Right renal pelvis (tissue), 4 donors: ENCODE measurements at places on chromosomes 2 and 18.

GRCh38 chr2:177909962-177910361 is 162.6 kb downstream of the PDE11A start:
- DNase-seq = no peak

DNA sequence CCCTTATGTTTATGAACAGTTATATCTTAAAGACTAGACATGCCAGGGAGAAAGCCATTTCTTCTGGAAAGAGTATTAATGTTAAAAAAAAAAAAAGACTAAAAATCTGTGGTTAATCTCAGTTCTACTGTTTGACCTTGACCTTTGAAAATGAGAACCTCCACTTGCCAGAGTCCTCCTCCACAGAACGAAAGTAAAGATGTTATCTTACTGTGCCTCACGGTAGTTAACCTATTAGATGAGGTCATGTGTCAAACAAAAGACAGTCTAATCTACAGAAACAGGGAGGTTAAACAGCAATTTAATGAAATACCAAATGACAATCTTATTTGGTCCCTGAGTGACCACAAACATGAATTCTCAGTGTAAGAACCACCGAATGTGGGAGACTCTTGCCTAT is 51.2 kb downstream of the SLC14A2 start:
- DNase-seq = no peak

DNA sequence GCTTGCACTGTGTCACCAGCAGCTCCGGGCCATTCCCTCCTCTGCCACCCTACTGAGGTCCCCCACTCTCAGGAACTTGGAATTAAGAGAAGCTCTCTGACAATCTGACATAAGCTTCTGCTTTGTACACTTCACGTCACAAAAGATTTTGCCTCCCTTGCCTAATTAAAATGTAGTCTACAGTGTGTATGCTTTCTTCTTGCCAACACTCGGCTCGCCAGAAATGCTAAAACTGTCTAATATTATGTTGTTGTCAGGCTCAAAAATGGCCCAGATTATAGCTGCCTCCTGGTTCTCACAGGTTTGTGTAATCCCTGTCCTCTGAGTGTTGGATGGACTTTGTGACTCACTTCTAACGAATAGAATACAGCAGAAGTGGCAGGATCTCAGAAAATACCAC is 474.7 kb downstream of the MBD2 start:
- DNase-seq = no peak

DNA sequence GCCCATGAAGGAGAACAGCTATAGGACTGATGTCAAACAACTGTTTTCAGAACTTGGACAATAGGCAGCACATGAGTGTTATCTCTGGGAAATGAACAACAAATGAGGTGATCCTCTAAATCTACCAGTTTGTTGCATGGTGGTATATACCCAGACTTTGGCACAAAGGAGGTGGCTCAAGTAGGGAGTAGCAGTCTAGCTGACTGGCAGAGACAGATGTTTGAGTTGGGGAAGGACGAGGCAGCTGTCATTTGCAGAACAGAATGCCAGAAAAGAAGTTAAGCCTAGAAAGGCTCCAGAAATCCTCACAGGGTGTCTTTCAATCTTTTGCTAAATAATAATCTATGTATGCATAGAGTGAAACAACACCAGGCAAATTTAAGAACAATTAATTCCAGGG is 47.4 kb downstream of the RPE start:
- DNase-seq = no peak

DNA sequence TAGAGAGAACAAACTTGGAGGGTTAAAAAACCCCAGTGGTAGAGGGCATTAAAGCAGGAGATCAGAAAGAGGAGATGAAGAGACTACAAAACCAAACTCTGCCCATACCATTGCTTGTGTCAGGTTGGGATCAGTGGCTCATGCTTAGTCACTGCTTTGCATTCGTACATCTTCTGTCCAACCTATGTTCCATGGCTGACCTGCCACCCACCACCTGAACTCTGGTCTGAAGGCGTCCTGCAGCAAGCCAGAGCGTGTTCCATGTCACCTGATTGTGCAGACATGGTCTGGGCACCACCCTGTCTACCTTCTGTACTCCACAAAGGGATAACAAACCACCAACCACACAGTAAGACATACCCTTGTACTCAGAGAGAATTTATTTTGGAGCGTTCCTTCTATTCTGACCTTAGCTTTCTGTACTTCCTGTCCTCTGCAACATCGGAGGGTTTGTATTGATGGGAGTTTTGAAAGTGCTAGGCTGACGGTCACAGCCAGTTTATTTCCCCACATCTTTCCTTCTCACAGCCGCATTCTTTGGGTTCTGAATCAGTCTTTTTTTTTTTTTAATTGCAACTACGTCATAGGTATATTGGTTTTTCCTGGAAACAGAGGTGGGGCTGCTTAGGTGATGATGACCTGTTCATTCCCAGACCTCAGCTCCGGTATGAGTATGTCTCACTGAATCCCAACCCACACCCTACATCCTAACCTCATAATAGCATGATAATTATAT is 88.3 kb downstream of the SOWAHC start:
- no peak for DNase-seq

DNA sequence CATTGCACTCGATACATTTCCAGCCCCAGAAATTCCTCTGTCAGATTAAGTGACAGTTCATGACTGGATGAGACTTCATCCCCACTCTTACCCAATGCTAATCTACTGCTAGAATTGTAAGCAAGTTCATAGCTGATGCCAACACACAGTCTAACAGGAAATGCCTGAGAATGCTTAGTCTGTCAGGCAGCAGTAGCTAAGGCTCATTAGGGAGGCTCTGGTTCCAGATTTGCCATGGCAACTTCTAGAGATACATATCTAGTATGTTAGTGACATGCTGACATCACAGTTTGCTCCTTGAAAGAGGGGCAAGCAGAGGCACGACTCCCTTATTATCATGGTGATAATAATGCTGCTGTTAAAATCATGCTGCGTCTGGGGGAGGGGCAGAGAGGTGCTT is 198.4 kb downstream of the RBM43 start:
- peak; percentile 14 for DNase-seq

DNA sequence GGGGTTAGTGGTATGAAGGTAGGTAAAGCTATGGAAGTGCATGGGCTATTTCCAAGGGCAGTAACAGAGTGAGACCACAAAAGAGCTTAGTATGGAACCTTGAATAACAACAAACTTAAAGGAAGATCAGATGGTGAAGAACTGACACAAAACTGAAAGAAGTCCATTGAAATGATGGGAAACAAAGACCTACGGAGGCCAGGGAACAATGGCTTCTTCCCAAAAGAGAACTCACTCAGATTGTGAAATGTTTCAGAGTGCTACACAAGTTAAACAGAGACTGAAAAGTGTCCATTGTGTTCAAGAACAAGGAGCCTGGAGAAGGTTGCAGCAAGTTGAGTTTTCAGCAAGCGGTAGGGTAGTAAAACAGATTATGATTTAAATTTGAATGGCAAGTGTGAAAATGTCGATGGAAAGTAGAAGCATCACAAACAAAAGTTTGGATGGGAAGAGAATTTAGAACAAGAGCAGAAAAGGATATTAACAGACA is 700.0 kb upstream of the NXPH2 start:
- no peak for DNase-seq

- DNase-seq = no peak
Observed at GRCh38 chr2:191302459-191303139, 57.4 kb downstream of the MYO1B start.

GRCh38 chr18:3598581-3598980 is 148.6 kb downstream of the TGIF1 start:
- no peak for DNase-seq

DNA sequence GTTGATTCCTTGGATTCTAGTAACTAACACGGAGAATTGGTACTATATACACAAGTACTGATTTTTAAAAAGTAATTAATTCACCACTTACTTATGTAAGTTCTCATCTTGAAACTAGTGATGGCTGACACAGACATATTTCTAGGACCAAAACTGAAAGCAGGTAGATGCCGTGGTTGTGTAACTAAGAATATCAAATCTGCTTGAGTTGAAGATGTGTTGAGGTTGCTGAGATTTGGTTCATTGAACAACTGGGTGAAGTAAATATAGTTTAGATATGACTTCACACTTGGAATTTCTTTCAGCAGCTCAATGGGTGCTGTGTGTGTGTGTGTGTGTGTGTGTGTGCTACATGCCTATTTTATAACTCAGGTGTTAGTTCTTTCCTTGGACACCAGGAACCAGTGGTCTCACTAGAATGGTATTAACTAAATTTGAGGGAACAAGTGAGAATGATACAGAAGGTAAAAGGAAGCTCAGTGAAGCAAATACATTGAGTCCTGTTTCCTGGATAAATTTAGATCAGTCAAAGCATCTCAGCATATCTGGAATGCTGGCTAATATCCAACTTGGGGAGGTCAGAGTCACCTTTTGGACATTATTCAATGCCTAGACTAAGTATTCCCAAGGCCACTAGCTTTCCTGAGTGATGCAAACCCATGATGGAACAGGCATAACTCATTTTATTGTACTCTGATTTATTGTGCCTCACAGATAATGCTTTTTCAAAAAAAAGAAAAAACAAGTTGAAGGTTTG is 110.7 kb upstream of the ZEB2 start:
- DNase-seq = no peak

DNA sequence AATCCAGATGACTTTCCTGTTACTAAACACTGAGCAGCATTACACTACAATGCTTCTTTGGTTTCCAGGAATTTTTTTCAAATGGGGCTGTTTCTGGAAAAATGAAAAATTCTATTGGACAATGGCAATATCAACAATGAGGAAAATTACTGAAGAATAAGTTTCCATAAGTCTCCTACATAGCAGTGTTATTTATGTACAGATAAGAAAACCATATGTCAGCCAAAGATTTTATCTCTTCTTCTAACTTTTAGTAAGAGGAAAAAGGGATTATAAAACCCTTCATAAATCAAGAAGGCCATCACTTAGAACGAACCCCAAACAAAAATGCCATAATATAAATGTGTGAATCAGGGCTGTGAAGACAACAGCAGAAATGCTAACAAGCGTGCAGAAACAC is 31.6 kb upstream of the NOSTRIN start:
- DNase-seq = no peak

DNA sequence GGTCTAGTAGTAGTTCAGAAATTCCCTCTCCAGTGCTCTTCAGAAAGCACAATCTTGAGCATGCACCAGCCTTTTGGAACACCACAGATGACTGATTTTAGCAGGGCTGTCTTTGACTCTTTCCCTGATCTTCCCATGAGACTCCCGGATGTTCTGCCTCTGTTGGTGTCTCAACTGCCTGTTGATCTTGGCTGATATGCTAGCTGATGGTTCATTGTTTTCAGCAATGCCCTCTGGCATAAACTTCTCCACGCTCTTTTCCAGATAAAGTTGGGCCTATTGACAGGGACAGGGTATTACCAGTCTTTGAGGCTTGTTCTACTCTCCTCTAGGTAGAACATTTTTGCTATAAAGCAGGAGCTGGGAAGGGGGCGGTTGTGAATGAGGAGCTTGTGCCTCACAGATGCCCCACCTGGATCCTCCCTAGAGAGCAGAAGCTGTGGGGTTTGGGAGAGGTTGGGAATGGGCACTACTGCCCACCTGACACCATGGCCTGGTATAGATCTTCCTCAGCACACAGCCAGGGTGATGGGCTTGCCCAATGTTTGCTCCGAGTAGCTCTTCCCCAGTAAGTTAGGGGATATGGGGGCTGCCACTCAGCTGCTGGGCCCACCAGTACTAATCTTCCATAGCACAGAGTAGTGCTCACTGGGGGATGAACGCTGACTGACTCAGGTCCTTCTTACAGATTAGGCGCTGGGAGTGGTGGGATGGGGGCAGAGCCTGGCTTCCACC is 111.3 kb downstream of the PTGR3 start:
- DNase-seq = no peak

GRCh38 chr18:42363446-42364441 is 408.7 kb downstream of the PIK3C3 start:
- no peak for DNase-seq

GRCh38 chr2:217099561-217099960 is 239.7 kb upstream of the TNP1 start:
- DNase-seq = no peak

- no peak for DNase-seq
Observed at GRCh38 chr2:224263571-224264043, 138.3 kb downstream of the FAM124B start.

DNA sequence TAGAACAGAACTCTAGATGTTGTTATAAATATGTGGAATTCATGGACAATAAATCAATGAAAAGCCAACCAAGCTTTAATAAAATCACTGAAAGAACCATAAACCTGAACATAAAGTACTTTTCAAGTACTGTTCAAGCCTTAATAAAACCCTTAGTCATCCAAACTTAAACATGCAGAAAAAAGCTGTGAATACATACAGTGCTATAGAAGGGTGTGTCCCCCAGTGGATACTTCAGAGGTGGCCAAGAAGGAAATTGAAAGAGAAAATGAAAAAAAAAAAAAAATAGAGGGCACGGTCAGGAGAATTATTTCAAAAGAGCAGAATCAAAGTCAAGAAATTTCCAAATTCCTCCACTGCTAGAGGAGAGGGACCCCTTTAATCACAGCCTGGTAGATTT is 141.1 kb downstream of the SP100 start:
- DNase-seq = no peak

DNA sequence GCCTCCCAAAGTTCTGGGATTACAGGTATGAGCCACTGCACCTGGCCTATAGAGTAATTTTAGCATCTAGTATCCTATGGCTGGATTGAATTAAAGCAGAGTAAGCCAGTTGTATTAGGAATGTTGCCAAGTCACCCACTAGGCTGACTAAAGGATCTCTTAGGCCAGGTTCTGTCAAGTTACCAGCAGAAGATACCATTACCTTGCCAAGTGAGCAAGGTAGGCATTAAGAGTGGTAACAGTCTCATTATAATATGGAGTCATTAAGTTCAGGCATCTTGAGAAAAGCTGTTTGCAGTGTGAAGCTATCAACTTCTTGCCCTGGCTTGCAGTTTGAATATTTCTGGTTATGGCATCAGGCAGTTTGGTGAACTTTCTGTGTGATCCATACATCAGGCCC is 37.0 kb upstream of the MTCL1 start:
- no peak for DNase-seq

GRCh38 chr2:68948710-68949109 is 4.0 kb downstream of the GKN2 start:
- no peak for DNase-seq

- no peak for DNase-seq
Observed at GRCh38 chr2:171225302-171225980, 64.7 kb upstream of the TLK1 start.

GRCh38 chr2:178105566-178105965 is 6.7 kb upstream of the RBM45 start:
- DNase-seq = no peak
